ENCODE measurements at places on chromosomes 7 and 10. TPM values are rescaled to one million over a fixed set of nuclear protein-coding genes. Genes with fewer than 3 reads are reported as not detected.

Gene COA1
- 53.2 TPM for total RNA-seq

Gene RNLS
- 1.9 TPM for total RNA-seq

Gene MYL7
- total RNA-seq, result not detected

Gene BLNK
- total RNA-seq, result 0.19 TPM

Gene STAMBPL1
- 43.2 TPM for total RNA-seq

Gene CARD11
- 131 TPM for total RNA-seq

Gene ALOX5
- total RNA-seq, result 3.3 TPM

Gene SLC26A4
- not detected for total RNA-seq

Gene TFEC
- 1.2 TPM for total RNA-seq

DNA sequence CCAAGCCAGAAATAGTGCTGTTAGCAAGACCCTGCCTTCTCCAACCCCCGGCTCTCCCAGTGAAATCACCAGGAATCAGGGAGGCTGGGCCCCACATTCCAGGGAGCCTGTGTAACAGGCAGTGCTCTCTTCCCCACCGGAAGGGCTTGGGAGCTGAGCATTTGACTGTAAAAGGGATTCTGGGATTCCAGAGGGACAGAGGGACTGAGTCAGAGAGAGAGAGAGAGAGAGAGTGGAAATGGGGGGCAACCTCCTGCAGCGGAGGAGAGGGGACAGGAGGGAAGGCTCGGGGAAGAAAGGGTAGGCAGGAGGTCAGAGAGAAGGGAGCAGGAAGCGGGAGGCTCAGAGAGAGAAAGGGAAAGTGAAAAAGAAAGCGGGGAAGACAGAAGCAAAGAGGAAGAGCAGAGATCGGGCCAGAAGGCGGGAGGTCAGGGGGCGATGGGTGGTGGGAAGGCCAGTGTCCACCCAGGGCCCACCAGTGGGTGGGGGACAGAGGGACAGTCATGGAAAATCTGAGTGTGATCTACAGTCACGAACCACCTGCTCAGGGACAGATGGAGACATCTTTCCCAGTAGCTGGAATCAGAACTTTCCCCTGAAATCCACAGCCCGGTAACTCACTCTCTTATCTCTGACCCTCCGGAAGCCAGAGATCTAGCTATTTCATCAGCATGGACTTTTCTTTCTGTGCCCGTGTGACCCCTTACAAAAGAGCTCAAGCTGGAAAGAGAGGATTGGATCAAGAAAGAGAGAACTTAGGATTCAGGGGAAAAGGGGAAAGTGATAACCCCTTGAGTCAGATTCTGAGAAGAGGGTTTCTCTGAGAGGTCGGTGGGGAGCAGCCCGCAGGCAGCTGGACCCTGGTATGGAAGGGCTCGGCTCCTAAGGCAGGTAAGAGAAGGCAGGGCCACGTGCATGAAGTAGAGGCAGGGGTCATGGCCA lies 4.6 kb upstream of the SERPINE1 start:
- DNase-seq, result no peak

DNA sequence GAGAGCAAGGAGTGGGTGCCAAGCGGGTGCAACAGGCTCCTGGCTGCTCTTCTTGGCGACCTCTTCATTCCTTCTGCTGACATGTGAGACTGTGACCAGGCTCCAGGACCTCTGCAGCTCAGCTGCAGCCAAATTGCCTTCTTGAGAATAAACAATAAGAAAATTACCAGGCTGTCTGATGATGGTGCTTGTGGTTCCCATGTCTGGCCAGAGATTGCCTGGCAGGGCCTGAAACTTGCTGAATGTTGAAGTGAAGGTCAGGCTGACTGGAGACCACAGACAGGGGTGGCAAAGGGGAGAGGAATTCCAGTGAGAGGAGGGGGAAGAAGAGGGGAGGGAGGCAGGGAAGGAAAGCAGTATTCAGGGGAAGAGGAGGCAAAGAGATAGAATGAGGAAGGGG lies 497.4 kb upstream of the PODXL start:
- DNase-seq, result no peak

GRCh38 chr10:67015225-67015624 lies 89.4 kb downstream of the LRRTM3 start:
- DNase-seq, result no peak

DNA sequence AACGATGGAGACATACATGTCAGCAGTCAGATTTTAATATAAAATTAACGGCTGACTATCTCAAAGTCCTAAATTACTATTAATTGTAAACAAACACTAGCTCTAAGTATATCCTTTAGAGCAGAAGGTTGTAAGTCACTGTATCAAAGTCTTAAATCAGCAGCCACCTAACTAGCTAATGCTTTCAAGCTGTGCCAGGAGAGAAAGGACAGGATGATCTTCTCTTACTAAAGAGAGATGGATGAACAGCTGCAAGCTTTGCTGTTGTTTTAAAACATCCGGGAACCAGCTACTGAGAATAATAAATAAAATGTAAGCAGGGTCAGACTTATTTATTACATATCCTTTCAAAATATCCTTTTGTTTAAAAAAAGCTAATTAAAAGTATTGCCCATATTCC lies 24.0 kb upstream of the ABLIM1 start:
- no peak for DNase-seq

GRCh38 chr10:21526860-21527597 lies 1.5 kb upstream of the SKIDA1 start:
- DNase-seq, result peak; percentile 48

- DNase-seq, result no peak
Observed at GRCh38 chr7:38303866-38304265, 30.4 kb upstream of the TARP start.

GRCh38 chr7:17404006-17404405 lies 105.6 kb downstream of the AHR start:
- DNase-seq, result no peak

DNA sequence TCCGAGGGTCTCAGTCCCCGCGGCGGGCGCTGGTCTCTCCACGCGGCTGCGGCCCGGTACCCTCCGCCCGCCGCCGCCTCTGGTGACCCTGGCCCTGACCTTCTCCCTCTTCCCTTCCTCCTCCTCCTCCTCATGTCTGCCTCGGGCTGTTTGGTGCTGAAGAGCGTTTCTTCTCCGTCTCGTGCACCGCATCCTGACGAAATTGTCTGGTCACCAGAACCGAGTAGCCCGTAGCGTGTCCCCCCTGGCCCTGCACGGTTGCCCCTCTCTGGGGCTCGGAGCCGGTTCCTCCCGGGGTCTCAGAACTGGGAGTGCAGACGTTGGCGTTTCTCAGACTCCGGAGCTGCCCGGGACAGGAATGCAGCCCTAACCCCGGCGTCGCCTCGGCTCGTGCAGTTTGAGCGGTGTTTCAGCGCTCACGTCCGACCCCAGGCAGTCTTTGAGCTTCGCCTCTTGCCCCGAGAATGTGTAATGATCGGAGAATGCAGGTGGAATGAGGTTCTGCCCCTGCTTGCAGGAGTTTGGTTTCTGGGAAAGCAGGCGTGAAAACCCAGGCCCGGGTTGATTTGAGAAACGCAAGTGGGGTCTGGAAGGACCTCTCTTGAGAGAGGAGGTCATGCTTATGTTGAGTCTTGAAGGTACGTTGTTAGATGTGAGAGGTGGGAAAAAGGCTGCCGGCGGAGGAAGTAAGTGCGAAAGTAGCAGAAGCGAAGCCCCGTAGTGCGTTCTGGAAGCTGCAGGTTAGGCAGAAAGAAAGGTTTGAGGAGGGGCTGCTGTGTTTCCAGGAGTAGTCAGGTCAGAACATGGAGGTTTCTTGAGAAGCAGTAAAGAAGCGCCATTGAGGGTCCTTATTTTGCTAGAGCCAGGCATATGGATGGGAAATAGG lies 743 bp downstream of the RBM17 start:
- DNase-seq, result peak; percentile 25

DNA sequence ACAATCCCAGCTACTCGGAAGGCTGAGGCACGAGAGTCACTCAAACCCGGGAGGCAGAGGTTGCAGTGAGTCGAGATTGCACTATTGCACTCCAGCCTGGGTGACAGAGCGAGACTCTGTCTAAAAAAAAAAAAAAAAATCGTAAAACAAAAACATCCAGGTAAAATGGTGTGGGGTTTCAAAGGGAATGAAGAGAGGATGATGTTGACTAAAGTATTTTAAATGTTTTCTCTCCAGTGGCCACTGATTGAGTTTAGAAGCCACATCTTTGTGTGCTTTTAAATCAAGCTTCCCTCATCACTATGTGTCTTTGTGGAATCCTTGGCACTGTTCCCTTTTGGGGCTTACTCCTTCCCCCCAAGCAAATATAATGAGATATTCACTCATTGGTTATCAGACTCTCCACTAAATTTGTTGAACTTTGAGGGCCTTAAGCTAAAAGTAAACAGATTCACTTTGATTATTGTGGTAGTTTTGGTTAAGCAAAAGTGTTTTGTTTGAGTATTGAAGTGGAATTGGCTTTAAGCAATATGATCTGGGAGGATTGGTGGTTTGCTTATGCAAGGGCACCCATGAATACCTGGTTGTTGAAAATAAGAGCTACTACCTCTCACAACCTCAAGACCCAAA lies 162.9 kb downstream of the CDK14 start:
- DNase-seq, result no peak

GRCh38 chr7:47314728-47315607 lies 266.9 kb downstream of the TNS3 start:
- no peak for DNase-seq

- no peak for DNase-seq
Observed at GRCh38 chr7:116584721-116585120, 59.9 kb downstream of the CAV1 start.

DNA sequence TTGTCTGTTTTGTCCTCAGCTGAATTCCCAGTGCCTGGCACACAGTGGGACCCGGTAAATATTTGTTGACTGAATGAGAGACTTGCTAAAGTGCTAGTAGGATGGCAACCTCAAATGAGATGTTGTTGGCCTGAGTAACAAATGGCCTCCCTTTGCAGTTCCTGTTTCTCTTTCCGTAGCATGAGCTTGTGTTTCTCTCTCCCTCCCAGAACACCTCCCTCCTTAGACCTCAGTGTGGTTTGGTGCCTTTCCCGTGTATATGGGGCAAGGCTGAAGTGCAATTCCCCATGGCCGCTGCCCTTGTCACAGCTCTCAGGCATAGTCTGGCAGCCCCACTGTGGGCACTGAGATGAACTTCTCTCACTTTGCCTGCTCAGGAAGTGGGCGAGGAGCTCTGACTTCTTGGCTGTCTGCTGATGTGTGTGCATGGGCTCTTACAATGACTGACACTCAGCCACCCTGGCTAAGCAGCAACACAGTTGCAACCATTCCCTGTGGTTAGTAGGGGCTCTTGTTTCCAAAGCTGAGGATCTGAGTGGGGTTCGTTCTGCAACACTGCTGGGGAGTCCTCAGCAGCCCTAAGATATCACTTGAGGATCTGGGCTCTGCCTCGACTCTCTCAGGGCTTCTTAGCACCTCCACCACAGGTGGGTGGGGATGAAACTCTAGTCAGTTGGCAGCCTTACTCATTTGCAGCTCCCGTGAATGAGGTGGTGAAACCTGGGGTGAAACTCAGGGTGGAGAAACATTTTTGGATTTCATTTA lies 136.1 kb downstream of the ICA1 start:
- DNase-seq, result peak; percentile 80

DNA sequence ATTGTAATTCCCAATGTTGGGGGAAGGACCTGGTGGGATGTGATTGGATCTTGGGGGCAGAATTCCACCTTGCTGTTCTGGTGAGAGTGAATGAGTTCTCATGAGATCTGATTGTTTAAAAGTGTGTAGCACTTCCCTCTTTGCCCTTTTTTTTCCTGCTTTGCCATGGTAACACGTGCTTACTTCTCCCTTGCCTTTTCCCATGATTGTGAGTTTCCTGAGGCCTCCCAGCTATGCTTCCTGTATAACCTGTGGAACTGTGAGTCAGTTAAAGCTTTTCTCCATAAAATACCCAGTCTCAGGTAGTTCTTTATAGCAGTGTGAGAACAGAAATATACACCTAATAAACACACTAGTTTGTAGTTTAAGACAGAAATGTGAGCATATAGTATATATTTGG lies 166.8 kb upstream of the MAGI2 start:
- no peak for DNase-seq

DNA sequence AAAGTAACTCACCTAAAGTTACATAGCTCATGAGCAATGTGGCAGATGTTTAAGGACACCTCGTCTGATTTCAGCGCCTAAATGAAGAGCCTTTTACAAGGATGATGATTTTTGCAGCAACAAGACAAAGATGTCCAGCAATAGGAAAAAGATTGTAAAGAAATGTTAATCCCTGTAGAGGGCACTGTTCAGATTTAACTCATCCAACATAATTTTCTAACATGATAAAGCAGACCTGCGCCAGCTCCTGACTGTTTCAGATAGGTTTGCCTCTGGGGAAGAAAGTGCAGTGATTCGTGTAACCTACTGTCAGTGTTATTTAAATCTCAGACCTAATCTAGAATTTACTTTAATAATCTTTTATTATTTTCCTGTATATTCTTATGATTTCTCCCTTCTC lies 595.2 kb downstream of the AUTS2 start:
- DNase-seq, result peak; percentile 29

DNA sequence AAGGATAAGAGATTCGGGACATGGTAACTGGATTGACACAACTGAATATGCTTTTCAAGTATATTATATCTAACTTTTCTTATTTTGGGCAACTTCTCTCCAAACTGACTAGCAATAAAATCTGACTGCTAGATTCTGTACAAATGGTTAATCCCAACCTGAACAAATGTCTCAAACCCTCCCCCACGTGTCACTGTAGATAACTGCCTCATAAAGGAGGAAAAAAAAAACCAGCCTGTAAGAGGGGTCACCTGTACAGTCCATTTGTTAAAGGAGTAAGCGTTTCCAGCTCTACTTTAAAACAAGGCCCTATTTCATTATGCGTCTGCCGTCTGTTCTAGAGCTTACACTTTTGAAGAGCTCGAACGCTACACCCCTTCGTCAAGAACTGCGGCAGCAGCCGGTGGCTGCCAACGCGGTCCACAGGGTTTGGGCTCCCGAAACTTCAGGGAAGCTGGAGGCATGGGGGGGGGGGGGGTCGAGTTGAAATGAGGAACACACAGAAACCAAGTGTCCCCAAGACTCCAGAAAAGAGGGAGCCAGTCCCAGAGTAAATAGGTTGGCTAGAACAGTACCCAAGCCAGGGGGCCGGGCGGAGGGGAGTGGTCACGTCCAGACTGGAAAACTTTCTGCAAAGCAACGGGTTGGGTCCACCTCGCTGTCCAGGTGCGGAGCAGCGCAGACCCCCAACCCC lies 492 bp downstream of the COG5 start:
- peak; percentile 13 for DNase-seq

GRCh38 chr10:120327675-120328074 lies 129.4 kb upstream of the PLPP4 start:
- DNase-seq, result no peak

DNA sequence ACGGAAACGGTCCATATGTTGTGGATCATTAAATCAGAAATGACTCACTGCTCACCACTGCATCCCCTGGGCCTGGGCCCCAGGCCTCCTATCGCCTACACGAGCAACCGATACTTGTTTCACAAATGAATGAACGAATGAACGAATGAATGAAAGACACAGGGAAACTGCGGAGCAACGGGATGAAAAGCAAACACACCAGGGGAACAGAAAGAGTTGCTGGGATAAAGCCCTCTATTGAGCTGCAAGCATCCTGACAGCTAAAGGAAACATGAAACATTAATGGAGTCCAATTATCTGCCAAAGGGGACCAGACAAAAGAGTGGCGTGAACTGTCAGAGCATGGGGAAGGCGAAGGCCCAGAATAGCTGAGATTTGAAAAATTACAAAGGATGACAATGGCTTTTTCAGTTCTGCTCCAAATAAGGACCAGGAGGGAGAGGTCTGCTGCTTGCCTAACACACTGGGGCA lies 92.1 kb downstream of the GRB10 start:
- no peak for DNase-seq
